ENCODE measurements at places on chromosomes 3 and 15.

GRCh38 chr15:46088486-46089445, 453.9 kb downstream of the SQOR start:
- no peak for DNase-seq

DNA sequence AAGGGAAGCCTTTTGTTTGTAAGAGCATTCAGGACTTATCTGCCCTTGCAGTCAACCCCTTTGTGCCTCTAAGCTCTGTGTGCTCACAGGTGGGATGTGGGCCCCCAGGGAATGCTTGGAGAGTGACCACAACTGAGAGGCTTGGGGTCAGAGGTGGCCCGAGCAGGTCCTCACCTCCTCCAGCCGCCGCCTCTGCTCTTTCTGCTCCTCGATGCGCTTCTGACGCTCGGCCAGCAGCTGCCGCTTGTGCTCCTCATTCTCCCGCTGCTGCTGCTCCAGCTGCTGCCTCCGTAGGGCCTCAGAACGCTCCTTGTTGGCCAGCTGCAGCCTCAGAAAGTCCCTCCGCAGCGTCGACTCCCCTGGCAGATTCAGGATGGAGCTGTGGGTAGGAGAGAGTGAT, 130.8 kb upstream of the SLC2A2 start:
- no peak for DNase-seq

DNA sequence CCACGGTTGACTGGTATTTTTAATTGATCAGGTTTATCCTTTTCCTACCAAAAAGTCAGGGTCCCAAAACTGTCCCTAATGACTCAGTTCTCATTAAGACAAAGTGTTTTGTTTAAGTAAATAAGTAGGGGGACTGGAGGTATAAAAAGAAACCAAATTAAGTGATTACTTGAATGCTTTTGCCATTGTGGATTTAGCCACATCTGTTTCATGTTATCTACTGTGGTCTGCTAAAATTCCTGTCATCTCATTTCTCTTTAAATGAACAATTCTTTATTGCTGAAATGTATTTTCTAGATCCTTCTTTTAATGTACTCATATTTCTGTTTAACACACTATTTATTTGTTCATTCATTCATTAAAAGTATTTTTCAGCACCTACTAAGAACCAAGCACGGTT, 625.9 kb upstream of the ADAMTS9 start:
- no peak for DNase-seq

DNA sequence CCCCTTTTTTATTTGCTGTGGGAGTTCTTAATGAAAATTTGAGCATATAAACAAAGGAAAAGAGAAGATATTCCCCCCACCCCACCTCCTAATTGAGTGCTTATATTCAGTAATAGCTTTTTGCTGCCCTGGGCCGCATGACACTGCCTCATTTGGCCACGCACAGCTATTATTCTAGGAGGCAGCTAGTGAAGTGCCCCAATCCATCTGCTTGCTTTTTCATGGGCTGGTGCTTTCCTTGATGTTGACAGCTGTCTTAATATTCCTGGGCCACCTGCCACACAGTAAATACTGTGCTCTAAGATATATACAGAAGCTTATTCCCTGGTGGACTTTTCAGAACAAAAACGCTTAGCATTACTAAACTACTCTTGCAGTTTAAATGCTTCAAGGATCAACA, 3.8 kb upstream of the CRYBG3 start:
- DNase-seq, result no peak

DNA sequence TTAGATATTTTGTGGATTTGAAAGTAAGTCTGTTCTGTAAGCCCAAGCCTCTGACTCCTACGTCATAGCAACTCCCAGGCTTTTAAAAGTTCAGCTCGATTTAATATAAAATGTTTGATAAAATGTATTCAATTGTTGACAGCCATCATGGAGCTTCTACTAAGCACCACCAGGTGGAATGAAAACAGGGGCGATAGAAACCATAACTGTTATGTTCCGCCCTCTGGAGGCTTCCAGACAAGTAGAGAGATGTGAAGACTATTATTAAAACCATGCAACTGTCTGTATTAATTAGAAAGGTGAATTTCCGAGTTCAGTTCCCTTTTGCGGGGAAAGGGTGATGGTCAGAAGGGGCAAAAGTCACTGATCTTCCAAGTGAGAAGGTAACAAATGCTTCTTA, 292.2 kb downstream of the NR2F2 start:
- no peak for DNase-seq

GRCh38 chr3:151992326-151993041, 119.0 kb downstream of the SUCNR1 start:
- DNase-seq, result no peak

- DNase-seq, result no peak
Measured at GRCh38 chr3:67719333-67719732, 64.9 kb upstream of the SUCLG2 start.

DNA sequence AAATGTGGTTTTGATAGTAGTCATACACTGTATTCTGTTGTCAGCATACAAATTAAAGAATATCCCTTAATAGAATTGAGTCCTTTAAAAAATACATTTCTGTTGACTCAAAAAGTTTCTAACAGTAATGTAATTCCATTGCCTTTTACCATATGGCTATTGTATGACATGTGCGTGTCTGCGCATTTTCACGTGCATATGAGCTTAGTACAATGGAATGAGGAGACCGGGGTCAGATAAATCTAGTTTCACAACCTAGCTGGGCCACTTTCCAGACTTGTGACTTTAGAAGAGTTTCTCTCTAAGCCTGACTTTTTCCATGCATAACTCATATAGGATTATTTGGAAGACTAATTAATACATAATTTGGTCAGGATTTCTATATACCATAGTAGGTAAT, 38.7 kb downstream of the ZBTB38 start:
- no peak for DNase-seq

DNA sequence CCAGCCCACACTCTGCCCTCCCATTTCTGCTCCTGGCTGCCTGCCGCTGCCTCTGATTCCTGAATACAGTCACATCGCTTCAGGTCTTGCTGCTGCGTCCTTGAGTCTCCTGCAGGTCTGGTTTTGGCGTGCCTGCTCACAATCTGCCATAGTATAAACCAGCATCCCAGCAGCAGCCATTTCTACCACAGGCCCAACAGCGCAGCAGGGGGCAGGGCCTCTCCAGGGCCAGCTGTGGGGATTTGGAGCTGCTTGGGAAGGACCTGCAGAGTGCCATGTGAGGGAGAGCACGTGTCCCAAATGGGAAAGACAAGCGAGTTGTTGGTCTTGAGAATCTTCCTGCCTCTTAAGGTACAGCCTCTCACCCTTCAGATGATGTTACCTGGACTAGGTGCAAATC, 398.3 kb upstream of the PPP2R3A start:
- DNase-seq, result no peak

- DNase-seq, result no peak
Measured at GRCh38 chr3:150898046-150898754, 7.0 kb downstream of the MINDY4B start.

DNA sequence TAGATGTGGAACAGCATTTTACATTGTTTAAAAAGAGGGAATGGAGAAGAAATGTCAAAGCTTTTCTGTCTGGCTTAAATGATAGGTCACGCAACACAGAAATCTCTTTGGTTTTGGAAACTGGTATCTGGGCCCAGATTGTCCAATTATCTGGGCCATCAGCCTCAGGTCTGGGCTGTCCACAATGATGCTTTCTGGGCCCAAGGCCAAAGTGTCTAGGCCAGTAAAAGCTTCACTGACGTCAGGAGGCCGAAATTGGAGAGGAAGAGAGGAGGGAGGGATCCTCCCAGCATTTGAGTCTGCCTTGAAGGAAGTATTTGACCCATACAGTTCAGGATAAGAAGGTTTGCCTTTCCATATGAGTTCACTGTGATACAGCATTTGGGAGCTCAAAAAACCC, 60.7 kb upstream of the ALDH1A3 start:
- DNase-seq, result no peak

- DNase-seq, result no peak
Measured at GRCh38 chr3:51706788-51707731, at the start of gene GRM2. GRM2 (plus strand) TSS chr3:51707068; CDS start chr3:51708984, 1,916 bp downstream.

GRCh38 chr3:123789160-123789559, 95.0 kb downstream of the MYLK start:
- no peak for DNase-seq

GRCh38 chr3:162984746-162985145, 1488.1 kb downstream of the OTOL1 start:
- no peak for DNase-seq

GRCh38 chr15:41341519-41341918, 8.8 kb downstream of the NUSAP1 start:
- no peak for DNase-seq

DNA sequence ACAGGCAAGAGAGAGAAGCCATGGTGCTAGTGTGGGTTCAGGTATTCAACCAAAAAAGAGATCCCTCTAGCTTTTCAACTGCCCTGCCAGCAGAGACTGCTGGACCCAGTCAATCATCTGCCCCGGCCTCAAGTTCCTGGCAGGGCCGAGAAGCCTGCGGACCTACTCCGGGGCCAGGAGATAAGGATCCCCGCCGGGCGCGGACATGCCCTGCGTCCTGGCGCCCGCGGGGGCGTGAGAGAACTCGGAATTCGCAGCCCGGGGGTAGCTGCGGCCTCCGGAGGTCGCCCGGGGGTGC, 821 bp upstream of the MAGI1 start:
- no peak for DNase-seq

DNA sequence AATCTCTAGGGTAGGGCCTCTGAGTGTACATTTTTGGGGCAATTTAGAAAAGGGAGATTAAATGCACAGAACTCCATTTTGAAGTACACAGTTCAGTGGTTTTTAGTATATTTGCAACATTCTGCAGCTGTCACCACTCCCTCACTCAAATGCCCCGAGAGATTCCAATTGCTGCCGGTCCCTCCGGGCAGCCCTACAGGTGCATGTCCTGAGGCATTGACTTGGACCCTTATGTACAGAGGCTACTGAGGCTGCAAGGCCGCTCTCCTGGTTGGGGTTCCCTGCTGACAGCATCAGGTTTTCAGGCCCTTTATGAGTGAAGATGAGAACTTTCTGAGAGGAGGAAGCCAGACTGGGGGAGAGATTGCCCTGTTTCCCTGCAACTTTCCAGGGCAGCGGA, 39.6 kb downstream of the SMAD6 start:
- no peak for DNase-seq

All from stimulated activated CD8-positive, alpha-beta memory T cell treated with anti-CD3 and anti-CD28 coated beads, Interleukin-2, amount 100 ng/mL, for 1 hour (primary cell).